ENCODE measurements at places on chromosomes 1 and 21.

DNA sequence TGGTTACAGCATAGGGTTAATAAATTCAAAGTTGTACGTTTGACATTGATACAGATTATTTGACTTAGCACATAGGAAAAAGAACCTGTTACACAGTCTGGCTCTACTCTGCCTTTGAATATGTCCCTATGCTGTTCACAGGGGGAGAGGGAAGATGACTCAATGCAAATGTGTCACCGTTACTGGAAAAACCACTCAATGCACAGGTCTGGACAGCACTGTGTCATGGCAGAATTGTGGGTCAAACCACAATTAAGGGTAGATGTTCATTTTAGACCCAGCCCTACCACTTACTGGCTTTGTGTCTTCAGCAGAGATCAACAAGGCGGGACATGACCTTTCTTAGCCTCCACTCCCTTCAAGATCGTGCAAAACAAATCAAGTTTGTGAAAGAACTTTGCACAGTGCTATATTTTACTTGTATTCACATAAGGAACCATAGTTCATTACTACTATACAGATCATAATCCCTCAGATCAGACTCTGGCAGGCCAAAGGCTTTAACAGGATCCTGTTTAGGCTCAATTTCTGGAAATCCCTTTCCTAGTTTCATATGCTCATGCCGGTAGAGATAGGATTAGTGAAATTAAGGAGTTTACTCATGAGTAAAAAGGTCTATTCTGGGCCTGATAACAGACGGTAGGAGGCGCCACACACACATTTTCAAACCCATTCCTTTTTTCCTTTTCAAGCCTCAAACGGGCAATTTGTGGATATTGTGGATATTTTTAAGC, 22.1 kb downstream of the EIF2D start:
- no peak for DNase-seq

- DNase-seq: no peak
These were observed 349 bp upstream of the GPN2 start for GRCh38 chr1:26890467-26890796.

GRCh38 chr1:11645670-11646265, 8.5 kb downstream of the FBXO2 start:
- peak; percentile 81 for DNase-seq

GRCh38 chr21:37945036-37945435, 28.8 kb upstream of the KCNJ6 start:
- DNase-seq: no peak

DNA sequence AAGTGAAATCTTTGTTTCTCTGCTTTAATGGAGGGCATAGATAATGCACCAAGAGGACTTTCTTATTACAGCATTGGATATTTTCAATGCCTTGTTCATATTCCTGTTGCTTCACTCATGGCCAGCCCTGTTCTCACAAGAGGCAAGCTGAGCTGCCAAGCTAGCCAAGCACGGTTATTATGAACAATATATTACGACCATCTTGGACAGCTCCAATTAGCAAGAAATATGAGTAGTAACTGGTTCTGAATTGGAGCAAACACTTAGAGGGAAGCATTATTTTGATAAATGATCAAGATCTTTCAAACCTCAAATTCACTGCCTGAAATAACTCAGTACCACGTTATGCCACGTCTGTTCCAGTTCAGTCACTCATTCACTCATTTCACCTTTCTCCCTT, 159.8 kb downstream of the SETD4 start:
- DNase-seq: no peak

- DNase-seq: no peak
These were observed 4.3 kb upstream of the S100A9 start for GRCh38 chr1:153353226-153353947.

DNA sequence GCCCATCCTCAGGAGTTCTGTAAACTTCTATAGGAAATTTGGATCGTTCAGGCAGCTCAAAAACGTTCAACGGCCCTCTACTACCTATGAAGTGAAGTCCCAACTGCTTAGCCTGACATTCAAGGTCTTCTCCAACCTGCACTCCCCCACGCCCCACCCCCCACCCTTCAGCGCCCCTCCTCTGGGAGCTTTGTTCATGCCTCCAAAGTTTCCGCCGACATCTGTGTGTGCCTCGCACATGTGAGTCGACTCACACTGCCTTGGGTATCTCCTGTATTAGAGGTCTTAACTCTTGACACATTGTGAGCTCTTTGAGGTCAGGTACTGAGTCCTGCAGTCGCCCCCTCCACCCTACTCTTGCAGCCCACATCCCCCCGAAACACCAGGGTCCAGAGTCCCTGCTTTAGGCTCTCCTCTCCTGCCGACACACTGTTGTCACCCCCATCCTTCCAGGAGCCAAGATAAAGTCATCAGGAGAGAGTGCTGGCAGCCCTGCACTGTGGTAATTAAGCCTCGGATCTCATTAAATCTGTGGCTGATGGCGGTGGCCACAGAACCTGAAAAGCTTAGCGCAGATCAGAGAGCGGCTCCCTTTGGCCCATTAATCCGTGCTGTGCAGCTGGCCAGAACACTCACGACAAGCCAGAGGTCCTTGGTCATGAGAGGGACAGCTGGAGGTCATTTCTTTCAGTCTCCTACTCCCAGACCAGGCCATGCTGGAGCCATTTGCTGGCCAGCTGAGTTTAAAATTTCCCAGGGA, 1.4 kb upstream of the PAFAH2 start:
- no peak for DNase-seq

DNA sequence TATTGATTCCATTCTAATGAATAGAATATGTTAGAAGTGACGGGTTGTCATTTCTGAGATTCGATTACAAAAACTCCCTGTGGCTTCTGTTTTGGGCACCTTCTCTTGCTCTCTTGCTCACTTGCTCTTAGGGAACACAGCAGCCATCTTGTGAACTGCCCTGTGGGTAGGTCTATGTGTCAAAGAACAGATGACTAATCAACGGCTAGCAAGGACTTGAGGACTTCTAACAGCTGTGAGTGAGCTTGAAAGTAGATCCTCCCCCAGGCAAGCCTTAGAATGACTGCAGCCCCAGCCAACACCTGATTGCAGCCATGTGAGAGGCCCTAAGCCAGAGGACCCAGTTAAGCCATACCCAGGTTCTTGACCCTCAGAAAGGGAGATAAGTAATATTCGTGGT, 49.3 kb downstream of the AZIN2 start:
- DNase-seq: no peak

- no peak for DNase-seq
These were observed 43.1 kb downstream of the RASSF5 start for GRCh38 chr1:206550446-206550845.

DNA sequence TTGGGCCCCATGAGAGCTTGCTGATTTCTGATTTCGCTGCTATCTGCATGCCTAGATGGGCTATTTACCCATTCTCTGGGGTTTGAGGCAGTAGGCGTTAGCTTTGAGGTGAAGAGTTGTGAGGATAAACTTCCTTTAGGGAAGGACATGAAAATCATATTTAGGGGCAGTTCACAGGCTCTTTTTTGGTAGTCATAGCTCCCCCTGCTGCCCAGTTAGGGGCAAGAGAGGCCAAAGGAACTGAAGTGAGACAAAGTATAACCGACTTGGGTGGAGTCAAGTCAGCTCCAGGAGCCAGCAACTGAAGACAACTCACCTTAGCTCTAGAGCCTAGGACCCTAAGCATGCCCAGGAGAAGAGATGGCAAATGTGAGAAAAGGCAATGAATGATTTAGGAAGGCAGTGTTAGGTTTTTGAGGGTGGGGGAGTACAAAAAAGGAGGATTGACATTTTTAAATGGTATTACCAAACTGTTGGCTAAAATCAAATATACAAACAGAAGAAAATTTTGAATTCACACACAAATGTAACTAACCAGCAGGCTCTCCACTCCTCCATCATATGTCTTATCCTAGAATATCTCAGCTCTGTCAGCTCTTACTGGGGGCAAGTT, 625.2 kb downstream of the LMO4 start:
- DNase-seq: peak; percentile 75

DNA sequence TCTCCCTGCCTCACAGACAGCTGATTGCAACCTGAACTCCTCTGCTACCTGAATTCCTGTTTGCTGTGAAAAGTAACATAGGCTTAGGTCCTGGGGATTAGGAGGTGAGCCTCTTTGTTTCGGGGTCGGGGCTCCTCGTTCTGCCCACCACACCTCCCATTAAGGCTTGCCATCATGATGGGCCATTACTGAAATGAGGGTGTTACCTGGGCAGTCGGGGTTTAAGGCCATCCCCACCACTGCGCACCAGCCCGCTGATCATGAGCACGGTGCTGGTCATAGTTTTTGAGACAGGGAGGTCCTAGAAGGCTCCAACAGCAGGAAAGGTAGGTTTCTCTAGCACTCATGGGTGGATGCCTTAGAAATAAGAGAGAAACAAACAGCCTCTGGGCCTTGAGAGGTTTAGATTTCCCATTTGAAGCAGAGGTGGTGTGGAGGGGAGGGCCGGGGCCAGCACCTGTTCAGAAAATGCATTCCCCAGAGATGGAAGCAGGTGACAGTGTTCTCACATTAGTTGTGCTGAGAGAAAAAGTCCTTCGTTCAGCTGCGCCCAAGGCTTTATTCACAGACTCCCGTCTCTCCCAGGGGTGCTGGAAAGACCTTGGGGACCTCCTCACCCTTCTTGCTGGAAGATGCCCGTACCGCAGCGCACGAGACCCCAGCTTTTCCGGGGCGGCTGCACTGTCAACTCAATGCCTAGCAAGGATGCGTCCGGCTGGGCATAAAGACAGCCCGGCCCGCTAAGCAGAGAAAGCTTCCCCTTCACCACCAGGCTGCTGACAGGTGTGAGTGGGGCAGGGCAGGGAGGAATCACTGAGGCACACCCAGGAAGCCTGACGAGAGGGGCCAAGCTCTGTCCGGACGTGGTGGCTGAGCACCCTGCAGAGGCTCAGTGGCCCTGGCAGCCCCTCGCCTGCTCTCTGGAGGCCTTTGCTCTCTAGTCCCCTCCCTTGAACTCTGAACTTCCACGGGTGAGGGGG, 125.5 kb downstream of the PGBD5 start:
- no peak for DNase-seq

GRCh38 chr1:21734526-21734925, 48.4 kb downstream of the USP48 start:
- no peak for DNase-seq

- DNase-seq: no peak
These were observed 22.5 kb upstream of the DPYD start for GRCh38 chr1:97943354-97943753.

GRCh38 chr1:11470912-11471311, 8.0 kb upstream of the DISP3 start:
- DNase-seq: no peak

- no peak for DNase-seq
These were observed 4.1 kb downstream of the ZNF362 start for GRCh38 chr1:33260439-33260838.

DNA sequence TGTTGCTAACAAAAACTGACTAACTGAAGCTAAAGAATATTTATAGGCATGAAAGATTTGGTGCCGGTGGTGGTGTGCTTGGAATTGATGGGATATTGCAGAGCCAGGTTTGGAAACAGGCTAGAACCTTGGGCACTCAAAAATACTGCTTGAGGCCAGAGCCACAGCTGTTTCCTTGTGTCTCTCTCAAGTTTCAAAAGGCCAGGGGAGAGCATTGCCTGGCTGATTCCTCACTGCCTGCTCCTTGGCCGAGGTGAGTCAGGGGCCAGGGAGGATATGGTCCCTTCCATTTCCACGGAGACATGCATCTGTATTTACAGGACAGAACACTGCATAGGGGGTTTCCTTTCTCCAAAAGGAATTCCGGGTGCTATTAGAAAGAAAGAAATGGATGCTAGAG, 36.1 kb upstream of the IVNS1ABP start:
- no peak for DNase-seq

- DNase-seq: no peak
These were observed 37.5 kb downstream of the DISP1 start for GRCh38 chr1:222852326-222852725.
